ACHN (cell line): ENCODE measurements at places on chromosomes 7 and 10.
A peak's percentile ranks its signal among the peaks of the same experiment; 100 is the strongest.

GRCh38 chr7:103119791-103120291 lies 29.1 kb downstream of the NAPEPLD start:
- no peak for DNase-seq

- DNase-seq, result peak; percentile 30
Measured at GRCh38 chr10:69446229-69446628, 5.0 kb upstream of the TSPAN15 start.

DNA sequence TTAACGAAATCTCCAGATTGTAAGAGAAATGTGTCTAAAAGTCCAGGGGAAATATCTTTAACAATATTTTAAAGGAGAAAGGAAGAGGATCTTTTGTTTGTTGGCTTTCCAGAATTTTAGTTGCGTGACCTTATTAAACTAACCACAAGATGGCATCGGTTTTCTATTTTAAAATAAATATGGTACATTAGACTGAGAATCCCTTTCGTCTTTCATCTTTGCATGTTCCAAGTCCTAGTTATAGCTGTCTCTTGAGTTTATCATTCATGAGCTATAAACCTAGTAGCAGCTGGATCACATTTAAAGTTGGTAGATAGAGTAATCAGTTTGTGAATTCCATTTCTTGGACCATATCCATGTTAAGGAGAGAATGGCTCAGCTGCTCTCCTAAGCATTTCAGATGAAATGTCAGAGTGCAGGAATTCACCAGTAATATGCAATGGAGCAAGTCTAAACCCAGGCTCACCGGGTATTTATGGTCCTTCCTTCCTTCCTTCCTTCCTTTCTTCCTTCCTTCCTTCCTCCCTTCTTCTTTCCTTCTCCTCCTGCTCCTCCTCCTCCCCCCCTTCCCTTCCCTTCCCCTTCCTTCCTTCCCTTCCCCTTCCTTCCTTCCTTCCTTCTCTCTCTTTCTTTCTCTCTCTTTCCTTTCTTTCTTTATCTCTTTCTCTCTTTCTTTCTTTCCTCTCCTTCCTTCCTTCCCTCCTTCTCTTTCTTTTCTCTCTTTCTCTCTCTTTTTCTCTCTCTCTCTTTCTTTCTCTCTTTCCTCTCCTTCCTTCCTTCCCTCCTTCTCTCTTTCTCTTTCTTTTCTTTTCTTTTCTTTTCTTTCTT lies 57.8 kb upstream of the RAB18 start:
- DNase-seq, result peak; percentile 47

DNA sequence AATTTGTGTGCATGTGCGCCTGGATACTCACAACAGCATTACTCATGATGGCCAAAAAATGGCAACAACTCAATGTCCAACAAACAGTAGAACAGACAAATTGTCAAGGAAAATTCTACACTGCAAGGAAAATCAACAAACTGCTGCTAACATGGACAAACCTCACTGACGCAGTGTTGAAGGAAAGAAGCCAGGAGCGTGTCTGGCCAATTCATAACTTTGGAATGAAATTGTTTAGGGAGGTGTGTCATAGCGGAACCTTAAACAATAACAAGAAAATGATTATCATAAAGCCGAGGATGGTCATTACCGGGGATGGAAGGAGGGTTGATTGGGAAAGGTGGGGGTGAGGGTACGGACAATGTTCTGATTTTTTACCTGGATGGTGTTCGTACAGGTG lies 29.1 kb downstream of the ALOX5 start:
- no peak for DNase-seq

GRCh38 chr10:125779403-125780327 lies 4.0 kb upstream of the MMP21 start:
- no peak for DNase-seq

DNA sequence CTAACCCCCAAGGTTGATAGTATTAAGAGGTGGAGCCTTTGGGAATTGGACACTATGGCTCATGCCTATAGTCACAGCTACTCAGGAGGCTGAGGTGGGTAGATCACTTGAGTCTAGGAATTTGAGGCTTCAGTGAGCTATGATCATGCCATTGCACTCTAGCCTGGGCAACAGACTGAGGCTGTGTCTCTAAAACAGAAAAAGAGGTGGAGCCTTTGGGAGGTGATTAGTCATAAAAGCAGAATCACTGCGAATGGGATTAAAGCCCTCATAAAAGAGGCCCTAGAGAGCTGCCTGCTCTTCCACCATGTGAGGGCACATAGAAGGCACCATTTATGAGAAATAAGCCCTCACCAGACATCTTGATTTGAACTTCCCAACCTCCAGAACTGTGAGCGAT lies 81.9 kb downstream of the SKAP2 start:
- DNase-seq, result no peak

GRCh38 chr7:74226633-74227032 lies 16.8 kb downstream of the LAT2 start:
- no peak for DNase-seq

GRCh38 chr10:43259213-43259991 lies 7.5 kb downstream of the RASGEF1A start:
- no peak for DNase-seq

DNA sequence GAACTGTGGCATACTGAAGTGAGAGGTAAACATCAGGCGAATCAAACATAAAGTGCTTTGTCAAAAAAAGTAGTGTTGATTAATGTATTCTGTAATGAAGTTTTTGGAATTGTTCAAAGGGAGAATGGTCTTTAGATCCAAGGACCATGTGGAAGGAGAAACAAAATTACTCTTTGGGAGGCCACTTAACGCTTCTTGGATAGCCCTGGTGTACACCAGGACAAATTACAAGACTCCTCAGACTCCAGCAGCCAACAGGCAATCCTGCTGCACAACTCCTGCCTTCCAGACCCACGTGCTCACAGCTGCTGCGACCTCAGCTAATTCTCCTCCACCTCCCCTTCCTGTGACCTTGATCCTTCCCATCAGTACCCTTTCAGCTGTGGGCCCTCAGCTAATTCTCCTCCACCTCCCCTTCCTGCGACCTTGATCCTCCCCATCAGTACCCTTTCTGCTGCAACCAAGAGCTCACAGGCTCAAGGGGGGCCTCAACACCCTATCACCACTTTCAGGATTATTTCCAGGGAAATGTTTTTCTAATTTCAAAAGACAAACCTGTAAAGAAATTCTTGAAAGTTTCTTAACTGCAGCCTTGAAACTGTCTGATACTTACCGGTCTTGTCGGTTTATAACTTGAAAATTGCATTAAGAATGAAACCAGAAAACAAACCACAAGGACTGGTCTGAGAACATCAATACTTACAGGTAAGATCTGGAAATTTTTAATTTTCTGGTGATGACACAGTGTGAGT lies 29.7 kb upstream of the DDC start:
- no peak for DNase-seq
